ENCODE measurements at places on chromosomes 5 and 9.

- DNase-seq: no peak
These were observed 51.1 kb downstream of the MAMDC2 start for GRCh38 chr9:70094747-70095146.

- DNase-seq: no peak
These were observed 72.8 kb upstream of the BOD1 start for GRCh38 chr5:173689171-173689736.

DNA sequence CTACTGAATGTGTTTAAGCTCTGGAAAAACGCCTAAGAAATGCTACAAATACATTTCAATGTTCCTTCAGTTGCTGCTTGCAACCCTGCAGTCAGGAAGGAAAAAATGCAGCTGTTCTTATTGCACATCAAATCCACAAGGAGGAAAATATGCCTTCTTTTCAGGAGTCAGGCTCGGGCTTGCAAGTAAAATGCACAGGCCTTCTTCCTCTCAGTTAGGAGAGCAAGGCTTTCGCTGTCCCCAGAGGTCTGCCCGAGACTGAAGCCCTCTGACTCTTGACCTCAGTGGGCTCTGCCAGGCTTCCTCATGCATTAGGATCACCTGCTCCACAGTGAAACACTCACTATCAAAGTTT, 899 bp upstream of the SHC3 start:
- DNase-seq: no peak

DNA sequence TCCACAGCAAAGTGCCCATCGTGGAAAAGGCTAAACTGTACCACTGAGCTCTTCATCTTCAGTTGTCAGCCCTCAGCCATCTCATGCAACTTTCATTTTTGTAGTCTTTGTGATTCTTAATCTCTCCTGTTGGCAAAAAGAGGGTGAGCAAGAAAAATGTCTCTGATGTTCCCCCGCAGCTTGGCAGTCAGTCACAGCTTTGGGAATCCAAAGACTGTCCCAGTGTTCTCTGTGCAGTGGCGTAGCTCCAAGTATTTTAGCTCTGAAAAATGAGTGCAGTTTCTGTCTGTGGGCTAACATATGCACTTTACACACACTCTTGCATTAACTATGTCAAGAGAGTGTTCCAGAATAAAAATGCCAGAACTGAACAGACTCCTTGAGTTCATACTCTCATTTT, 372.2 kb downstream of the TMEM232 start:
- DNase-seq: no peak

DNA sequence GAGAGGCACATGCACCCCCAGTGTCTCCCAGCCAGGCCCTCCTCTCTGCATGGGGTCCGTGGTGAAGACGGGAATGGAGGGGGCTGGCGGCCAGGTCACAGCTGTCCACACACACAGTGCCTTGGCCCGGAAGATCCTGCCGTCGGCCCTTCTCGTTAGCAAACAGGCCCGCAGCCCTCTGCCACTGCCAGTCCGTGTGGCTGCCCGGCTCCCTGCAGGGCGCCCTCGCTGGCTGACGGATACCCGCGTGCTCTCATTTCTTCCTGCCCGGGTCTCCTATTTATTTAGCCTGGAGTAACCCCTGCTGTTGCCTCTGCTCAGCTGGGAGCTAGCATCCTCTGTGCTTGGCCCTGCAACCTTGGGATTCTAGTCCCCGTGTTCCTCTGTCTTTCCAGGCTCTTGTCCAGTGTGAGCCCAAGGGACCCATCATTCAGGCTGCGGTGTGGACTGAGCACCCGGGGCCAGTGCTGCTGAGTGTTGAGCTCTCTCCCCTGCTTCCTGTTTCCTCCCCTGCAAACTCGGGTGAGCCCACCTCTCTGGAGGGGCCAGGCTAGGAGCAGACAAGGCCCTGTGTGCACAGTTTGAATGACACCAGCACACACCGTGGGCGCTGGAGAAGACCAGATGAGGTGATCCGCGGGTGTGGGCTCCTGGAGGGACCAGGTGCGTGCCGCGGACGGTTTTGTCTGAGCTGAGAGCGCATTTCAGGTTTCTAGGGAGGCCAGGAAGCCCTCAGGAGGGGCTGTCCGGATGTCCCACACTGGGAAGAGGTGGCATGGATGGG, 14.6 kb upstream of the RNU6ATAC start:
- no peak for DNase-seq

- no peak for DNase-seq
These were observed 193.6 kb downstream of the DRD1 start for GRCh38 chr5:175250426-175250825.

GRCh38 chr9:27489087-27489876, 34.8 kb upstream of the IFNK start:
- no peak for DNase-seq

GRCh38 chr5:86124333-86124732, 493.4 kb upstream of the COX7C start:
- DNase-seq: no peak

- no peak for DNase-seq
These were observed 218.8 kb upstream of the WWC1 start for GRCh38 chr5:168072665-168073064.

DNA sequence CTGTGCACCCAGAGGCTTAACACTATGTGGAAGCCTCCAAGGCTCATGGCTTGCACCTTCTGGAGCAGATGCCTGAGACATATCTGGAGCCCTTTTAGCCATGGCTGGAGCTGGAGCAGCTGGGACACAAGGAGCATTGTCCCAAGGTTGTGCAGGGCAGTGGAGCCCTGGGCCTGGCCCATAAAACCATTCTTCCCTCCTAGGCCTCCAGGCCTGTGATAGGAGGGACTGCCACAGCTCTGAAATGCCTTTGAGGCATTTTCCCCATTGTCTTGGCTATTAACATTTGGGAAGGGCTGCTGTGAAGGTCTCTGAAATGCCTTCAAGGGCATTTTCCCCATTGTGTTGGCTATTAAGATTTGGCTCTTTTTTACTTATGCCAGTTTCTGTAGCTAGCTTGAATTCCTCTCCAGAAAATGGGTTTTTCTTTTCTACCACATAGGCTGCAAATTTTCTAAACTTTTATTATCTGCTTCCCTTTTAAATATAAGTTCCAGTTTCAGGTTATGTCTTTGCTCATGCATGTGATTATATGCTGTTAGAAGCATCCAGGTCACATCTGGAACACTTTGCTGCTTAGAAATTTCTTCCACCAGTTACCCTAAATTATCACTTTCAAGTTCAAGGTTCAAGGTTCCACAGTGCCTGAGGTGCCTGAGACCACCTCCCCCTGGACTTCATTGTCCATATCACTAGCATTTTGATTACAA, 221.2 kb downstream of the ADAMTSL1 start:
- DNase-seq: no peak

DNA sequence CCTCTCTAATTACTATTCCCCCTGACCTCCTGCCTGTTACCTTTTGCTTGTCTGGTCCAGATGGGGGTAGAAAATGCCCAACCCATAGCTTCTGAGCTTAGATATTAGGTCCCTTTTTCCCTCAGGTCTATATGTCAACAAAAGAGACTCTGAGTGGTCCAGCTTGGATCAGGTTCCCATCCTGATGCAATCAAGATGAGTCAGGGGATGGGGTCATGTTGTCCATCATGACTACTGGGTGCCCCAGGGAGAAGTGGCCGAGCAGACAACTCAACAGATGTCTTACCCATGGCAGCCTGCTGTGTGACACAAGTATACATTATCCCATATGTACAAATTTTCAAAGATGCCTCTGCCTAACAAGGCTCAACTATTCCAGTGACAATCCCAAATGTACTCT, 9.1 kb upstream of the ANKH start:
- DNase-seq: no peak

DNA sequence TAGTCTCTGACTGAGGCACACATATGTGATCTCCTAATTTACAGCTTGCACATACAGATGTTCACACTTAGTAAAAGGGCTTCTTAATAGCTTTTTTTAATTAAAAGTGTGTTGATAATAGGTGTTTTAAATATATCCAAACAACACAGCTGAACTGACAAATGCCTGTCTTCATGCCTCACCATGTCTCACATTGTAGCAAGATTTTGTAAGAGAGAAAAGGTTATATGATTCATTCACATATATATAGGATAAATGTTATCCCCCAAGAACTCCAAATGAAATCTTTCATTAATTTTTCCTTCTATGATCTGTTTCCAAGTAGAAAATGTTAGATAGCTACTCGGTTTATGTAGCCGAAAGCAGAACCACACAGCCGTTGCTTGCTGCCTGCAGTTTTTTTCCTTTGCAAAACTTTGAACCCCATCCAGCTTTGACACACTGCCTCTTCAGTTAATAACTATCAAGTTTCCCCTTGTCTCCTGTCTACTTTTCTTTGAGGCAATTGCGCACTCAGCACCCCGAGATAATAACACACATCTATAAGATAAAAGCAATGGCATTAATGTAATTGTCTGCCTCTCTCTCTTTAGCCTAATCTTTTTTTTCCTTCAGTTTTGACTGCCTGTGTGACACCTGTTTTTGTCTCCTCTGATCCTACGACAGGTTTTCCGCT, 299.2 kb downstream of the BNC2 start:
- DNase-seq: no peak

DNA sequence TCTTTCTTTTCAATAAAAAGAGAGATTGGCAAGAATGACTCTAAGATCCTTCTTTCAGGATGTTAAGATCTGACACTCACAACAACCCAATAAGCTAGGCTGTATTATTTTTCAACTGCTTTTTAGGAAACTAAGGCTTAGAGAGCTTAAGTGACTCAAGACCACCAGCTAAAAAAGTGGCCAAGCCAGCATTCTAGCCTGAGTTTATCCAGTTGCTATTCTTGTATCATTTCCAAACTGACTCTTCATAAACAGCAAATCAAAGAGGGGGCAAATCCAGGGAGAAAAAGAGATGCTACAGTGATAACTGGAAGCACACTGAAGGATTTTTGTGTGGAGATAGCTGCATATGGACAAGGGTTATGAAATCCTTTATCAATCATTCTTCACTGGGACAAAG, 47.1 kb downstream of the TMEM252 start:
- DNase-seq: no peak

DNA sequence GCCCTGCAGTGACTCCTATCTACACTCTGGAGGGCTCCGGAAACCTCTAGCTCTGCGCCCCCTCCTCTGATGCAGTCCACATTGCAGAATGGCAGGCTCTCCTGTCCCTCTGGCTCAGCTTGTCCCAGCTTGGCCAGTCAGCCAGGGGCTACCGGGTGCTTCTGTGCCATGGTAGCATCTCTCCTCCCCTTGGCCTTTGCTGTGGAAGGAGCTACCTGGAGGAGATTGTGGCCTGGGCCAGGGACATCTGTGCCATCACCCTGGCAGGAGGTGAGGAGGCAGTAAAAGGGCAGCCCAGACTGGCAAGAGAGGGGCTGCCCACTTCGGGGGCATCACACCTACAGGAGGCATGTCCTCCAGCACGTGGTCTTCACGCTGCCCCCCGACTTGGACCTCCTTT, 38.1 kb upstream of the FCN1 start:
- no peak for DNase-seq

DNA sequence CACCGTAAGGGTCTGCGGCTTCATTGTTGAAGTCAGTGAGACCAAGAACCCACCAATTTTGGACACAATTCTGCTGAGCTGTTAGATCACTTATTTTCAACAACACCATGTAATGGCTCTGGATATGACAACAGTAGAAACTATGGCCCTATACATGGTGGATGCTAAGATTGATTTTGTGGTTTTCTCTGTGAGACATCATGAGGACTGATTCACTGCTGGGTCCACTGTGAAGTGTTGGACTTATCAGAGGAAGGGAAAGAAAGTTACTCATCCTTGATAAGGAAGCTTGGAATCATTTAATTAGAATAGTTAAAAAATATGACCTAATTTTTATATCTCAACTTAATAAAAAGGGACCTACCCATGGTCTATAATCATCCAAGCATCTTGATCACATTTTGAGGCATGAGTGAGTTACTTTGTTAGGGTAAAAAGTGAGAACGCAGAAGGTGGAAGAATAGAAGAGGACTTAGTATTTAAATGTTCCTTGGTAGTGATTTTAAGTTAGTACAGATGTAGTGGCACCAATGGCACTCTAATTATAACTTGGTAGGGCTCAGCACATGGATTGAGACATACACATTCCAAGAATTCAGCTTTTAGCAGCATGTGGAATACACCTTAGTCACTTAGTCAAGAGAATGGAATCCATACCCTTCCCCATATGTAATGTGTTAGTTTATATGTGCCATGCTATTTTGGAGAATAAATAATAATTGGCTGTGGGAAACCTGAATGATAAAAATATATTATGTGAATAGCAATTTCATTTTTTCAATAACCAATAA, 123.5 kb upstream of the CD180 start:
- no peak for DNase-seq
